Activated CD4-positive, alpha-beta T cell treated with anti-CD3 and anti-CD28 coated beads, Interleukin-2, amount 10 ng/mL, durations not matched to agents 24 days and 14 days (primary cell): ENCODE measurements at places on chromosomes 5 and 9. TPM values are rescaled to one million over a fixed set of nuclear protein-coding genes. Genes with fewer than 3 reads are reported as not detected.

Gene LCN6
- total RNA-seq, result not detected in 2 replicates

Gene HSPA5
- 260 and 271 TPM in 2 replicates for total RNA-seq

Gene PCDHGB3
- 0.40 and 0.49 TPM in 2 replicates for total RNA-seq

Gene IER5L
- 11.7 and 12.2 TPM in 2 replicates for total RNA-seq

Gene TPD52L3
- total RNA-seq, result not detected in 2 replicates

Gene SEC24A
- total RNA-seq, result 29.4 and 31.2 TPM in 2 replicates

Gene SPATA31A1
- not detected in 2 replicates for total RNA-seq

Gene NFIL3
- total RNA-seq, result 122 and 127 TPM in 2 replicates

Gene ASPN
- not detected in 2 replicates for total RNA-seq

Gene PHF24
- total RNA-seq, result 0.14 and 0.57 TPM in 2 replicates

Gene CDH10
- not detected in 2 replicates for total RNA-seq

Gene DOCK8
- total RNA-seq, result 121 TPM in 2 replicates

Gene LRRC19
- not detected in 2 replicates for total RNA-seq

Gene CDX1
- not detected in 2 replicates for total RNA-seq

Gene TEX48
- total RNA-seq, result 0.52 and 0.56 TPM in 2 replicates

Gene ECM2
- not detected in 2 replicates for total RNA-seq

Gene TRPM6
- total RNA-seq, result 0.05 TPM in 1 of 2 replicates, not detected in the other

Gene PCDHAC2
- not detected in 2 replicates for total RNA-seq

Gene SLC45A2
- not detected in 2 replicates for total RNA-seq

Gene TCF7
- total RNA-seq, result 112 and 113 TPM in 2 replicates

Gene SLC46A2
- not detected in 2 replicates for total RNA-seq

Gene SPINK1
- total RNA-seq, result not detected in 2 replicates

Gene FGF18
- 0.17 and 0.33 TPM in 2 replicates for total RNA-seq

Gene GBA2
- total RNA-seq, result 46.7 and 50.1 TPM in 2 replicates

Gene PSAT1
- total RNA-seq, result 88.5 and 91.3 TPM in 2 replicates

Gene UBE2QL1
- total RNA-seq, result 0.54 and 0.77 TPM in 2 replicates

Gene GPR150
- 0.33 and 0.56 TPM in 2 replicates for total RNA-seq
